OCI-LY7 (cell line): ENCODE measurements at places on chromosomes 11 and 22.

- no peak for DNase-seq
These were observed 36.8 kb downstream of the KCNC1 start for GRCh38 chr11:17771415-17771814.

- DNase-seq = no peak
These were observed 400.7 kb downstream of the TMEM135 start for GRCh38 chr11:87438416-87438815.

- DNase-seq = no peak
These were observed 98.3 kb upstream of the ZC3H12C start for GRCh38 chr11:109994907-109995306.

DNA sequence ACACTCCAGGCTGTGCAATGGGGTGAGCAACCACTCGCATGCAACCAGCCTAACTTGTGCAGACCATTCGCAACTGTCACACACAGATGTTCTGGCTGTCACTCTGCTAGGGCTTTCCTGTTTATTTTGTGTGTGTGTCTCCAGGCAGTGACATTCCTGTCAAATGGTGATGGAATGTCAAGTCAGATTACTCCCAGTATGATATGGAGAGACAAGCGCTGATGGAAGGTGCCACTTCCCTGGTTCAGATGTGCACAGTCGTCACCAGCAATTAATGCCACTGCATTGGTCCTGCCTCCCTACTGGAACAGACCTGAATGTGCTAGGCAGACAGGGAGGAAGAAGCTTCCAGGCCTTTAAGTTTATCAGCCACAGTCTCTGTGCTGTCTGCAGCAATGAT is 442.4 kb upstream of the ISX start:
- no peak for DNase-seq

DNA sequence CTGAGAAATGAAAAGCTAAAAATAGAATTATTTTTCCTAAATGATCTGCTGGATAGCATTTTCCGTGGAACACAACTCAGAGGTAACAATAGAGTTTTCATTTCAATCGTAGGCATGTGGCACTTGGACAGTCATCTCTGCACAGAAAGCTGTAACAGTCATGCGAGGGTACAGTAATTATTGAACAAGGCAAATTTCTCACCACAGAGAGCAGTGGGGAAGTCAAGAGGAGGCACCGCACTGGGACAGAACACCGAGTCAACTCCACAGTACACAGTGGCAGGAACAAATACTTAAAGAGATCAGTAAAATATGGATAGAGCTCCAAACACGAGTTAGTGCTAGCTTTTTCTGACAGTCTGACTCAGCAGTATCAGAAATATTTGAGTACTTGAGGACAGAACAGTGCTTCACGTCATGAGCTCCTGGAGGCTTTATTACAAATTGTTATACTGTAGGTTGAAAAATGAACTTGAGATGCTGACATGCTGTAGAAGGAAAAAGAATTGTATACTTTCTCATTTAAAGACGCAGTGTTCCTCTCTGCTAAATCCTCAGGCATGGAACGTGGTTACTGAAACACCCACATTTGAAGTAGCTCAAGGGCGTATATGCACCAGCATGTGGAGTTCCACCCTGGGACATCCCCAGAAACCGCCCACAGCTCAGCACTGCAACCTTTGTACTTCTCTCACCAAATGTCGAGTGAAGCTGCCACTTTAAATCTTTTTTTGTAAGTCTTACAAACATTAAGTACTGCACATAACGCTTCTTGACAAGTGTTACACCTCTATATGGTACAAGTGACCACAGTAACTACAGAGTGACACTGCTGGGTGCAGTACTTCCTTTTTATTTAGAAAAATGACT is 27.4 kb upstream of the YPEL1 start:
- no peak for DNase-seq

DNA sequence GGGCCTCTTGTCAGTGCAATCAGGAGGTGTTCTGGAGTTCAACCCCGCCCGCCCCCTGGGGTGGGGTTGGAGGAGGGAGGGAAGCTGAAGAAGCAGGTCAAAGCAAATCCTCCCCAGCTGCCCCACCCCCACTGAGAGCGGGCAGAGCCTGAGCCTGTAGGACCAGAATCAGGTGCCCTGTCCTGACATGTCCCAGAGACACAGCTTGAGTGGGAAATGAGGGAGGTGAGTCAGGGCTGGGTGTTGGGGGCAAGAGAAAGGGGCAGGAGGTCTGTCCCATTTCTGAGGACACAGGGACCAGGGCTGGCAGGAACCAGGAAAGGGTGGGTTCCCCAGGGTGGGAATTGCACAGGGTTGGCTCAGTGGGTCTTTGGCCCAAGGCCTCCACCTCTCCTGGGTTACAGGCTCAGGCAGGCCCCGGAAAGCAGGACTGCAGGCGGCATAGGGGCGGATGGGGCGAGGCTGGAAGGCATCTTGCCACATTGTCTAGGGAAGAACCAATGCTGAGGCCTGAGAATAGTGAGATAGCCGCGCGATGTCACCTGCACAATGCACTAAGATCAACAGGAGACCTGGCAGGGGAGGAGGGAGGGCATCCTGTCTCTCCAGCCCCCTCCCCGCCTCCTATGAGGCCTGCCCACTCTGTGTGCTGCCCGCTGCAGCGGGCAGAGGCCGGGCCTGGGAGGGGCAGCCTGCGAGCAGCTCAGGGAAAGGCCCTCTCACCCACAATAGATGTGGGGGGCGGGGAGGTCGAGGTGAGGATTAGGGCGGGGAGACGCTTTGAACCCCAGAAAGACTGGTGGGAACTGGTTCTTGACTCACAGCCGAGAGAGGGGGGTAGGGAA is 32.4 kb downstream of the NECTIN1 start:
- DNase-seq = no peak

DNA sequence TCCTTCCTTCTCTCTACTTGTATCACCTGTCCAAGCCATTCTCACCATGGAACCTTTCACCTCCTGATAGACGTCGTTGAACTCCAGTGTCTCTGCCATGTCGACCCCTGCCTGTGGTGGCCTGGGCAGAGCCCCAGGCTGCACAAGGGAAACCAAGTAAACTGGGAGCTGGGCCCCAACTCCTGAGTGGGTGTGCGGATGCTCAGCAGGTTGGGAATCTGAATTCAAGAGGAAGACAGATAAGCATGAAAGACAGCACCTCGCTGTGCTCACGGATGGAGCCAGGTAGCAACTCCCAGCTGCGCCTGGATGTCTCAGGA is 709 bp downstream of the SSRP1 start:
- no peak for DNase-seq

DNA sequence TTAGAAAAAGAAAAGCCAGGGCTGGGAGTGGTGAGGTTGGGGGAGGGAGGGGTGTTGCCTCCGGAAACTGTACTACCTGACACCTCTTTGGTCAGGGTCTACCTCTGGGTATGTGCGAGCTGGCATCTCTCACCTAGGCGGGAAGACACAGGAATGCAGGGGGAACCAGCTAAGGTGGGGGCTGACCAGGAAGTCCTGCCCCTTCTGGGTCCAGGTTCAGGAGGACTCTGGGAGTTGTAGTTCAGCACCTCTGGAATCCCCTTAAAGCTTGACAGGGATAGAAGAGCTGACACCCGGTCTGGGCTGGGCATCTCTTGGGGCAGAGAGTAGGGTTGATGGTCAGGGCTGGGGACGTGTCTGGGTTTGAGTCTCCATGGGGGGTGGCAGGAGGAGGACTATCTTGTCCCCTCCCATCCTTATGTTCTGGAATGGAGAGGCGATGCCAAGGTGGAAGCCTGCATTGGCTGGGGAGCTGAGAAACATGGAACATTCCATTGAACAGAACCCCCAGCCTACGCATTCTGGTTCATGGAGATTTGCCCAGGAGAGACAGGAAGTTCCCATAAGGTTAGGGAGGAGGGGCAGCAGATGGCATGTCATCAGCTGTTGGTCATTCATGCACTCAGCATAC is 2.1 kb upstream of the KIAA1671 start:
- no peak for DNase-seq

GRCh38 chr22:37218771-37219411 is 6.6 kb upstream of the SSTR3 start:
- DNase-seq = peak; percentile 87

GRCh38 chr11:17921659-17922415 is 91.0 kb downstream of the SERGEF start:
- DNase-seq = no peak

- DNase-seq = no peak
These were observed 91.1 kb downstream of the BRD1 start for GRCh38 chr22:49736538-49736937.

DNA sequence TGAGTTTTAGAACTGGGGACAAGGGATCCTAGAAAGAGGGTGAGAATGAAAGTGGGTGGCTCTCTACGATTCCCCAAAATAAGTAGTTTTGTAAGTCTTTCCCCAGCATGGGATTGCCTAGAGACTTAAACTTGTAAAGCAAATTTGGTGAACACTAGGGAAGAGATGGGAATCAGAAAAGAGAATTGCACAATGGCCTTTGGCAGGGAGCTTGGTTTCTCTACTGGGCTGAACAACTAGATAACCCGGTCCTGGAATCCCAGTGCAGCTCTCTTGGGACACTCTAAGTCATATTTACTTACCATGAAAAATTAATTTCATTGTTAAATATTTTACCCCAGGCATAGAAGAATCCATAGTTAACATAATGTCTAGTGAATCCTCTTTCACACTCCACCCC is 16.5 kb upstream of the USP18 start:
- DNase-seq = no peak

DNA sequence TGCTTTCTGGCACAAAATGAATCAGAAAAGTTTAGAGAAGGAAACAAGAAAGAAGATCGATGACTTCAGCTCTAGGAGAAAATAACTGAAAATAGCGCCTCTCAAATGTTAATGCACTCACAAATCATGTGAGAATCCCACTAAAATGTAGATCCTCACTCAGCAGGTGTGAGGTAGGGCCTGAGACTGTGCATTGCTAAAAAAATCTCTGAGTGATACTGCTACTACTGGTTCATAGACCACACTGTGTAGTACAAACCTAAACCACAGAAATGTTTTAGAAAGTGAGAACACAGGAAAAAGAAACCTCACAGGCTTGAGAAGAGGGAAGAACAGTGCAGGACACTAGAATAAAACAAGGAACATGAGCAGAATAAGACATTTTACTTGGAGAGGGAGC is 2.0 kb downstream of the OR8D4 start:
- DNase-seq = no peak
